Neural crest cell (in vitro differentiated cells): ENCODE measurements at places on chromosomes 5 and 9. TPM values are rescaled to one million over a fixed set of nuclear protein-coding genes. Genes with fewer than 3 reads are reported as not detected.

Gene EPB41L4A
- 10.8 and 12.4 TPM in 2 replicates for total RNA-seq

Gene PRRC1
- 58.6 and 63.1 TPM in 2 replicates for total RNA-seq

Gene TMOD1
- 0.23 and 0.77 TPM in 2 replicates for total RNA-seq

Gene GPX3
- total RNA-seq: 4.6 and 4.8 TPM in 2 replicates

Gene CNTNAP3
- 5.4 and 6.0 TPM in 2 replicates for total RNA-seq

Gene SCGB3A2
- total RNA-seq: not detected in 2 replicates

Gene CDC25C
- total RNA-seq: 22.5 and 22.7 TPM in 2 replicates

Gene SPINK7
- total RNA-seq: not detected in 2 replicates

Gene ZNF462
- 195 and 199 TPM in 2 replicates for total RNA-seq

Gene LHX3
- total RNA-seq: 0.07 TPM in 1 of 2 replicates, not detected in the other

Gene KIF27
- 9.4 and 10.6 TPM in 2 replicates for total RNA-seq

Gene PURA
- total RNA-seq: 5.5 and 5.7 TPM in 2 replicates

Gene ARSI
- 0.25 and 0.51 TPM in 2 replicates for total RNA-seq

Gene EDIL3
- 0.84 and 1.2 TPM in 2 replicates for total RNA-seq

Gene SPAG8
- 1.4 TPM in 2 replicates for total RNA-seq

Gene NTRK2
- 20.1 and 20.6 TPM in 2 replicates for total RNA-seq

Gene PCDHB10
- 5.2 and 5.5 TPM in 2 replicates for total RNA-seq

Gene MYOT
- total RNA-seq: not detected in 2 replicates

Gene PCDHB14
- total RNA-seq: 5.5 TPM in 2 replicates

Gene ANKRD34B
- 0.05 TPM in 1 of 2 replicates, not detected in the other for total RNA-seq

Gene FAM151B
- 1.9 and 2.0 TPM in 2 replicates for total RNA-seq

Gene MYO10
- total RNA-seq: 93.4 and 94.4 TPM in 2 replicates

Gene PCDHA1
- total RNA-seq: 0.07 TPM in 1 of 2 replicates, not detected in the other

Gene SNCB
- 0.40 and 0.96 TPM in 2 replicates for total RNA-seq

Gene LEAP2
- 2.9 and 3.1 TPM in 2 replicates for total RNA-seq

Gene NR2F1-AS1
- 52.4 and 53.1 TPM in 2 replicates for total RNA-seq

Gene GTF2H2C
- 47.9 and 49.4 TPM in 2 replicates for total RNA-seq

Gene MAT2B
- total RNA-seq: 79.1 and 79.7 TPM in 2 replicates

Gene TRMT10B
- total RNA-seq: 9.5 and 9.8 TPM in 2 replicates

Gene STK32A
- total RNA-seq: 0.28 and 0.61 TPM in 2 replicates

Gene SLC31A1
- total RNA-seq: 30.0 and 30.8 TPM in 2 replicates

Gene GPRIN1
- total RNA-seq: 35.9 and 39.0 TPM in 2 replicates

Gene CCDC180
- 6.6 and 10.1 TPM in 2 replicates for total RNA-seq

Gene ADAMTS19
- 3.0 and 3.1 TPM in 2 replicates for total RNA-seq

Gene ADAMTS12
- 10.4 and 10.8 TPM in 2 replicates for total RNA-seq

Gene SLC6A18
- not detected in 2 replicates for total RNA-seq

Gene RETREG1
- total RNA-seq: 4.6 and 6.2 TPM in 2 replicates

Gene FOXD4L6
- total RNA-seq: 0.30 and 0.48 TPM in 2 replicates

Gene SPARC
- total RNA-seq: 422 and 435 TPM in 2 replicates

Gene LRRC19
- not detected in 2 replicates for total RNA-seq

Gene FNBP1
- 47.3 and 48.4 TPM in 2 replicates for total RNA-seq

Gene CHSY3
- total RNA-seq: 0.91 and 0.98 TPM in 2 replicates

Gene WDR38
- total RNA-seq: not detected in 2 replicates

Gene PRUNE2
- 4.3 and 5.4 TPM in 2 replicates for total RNA-seq
